ENCODE measurements at places on chromosomes 2 and 18.

DNA sequence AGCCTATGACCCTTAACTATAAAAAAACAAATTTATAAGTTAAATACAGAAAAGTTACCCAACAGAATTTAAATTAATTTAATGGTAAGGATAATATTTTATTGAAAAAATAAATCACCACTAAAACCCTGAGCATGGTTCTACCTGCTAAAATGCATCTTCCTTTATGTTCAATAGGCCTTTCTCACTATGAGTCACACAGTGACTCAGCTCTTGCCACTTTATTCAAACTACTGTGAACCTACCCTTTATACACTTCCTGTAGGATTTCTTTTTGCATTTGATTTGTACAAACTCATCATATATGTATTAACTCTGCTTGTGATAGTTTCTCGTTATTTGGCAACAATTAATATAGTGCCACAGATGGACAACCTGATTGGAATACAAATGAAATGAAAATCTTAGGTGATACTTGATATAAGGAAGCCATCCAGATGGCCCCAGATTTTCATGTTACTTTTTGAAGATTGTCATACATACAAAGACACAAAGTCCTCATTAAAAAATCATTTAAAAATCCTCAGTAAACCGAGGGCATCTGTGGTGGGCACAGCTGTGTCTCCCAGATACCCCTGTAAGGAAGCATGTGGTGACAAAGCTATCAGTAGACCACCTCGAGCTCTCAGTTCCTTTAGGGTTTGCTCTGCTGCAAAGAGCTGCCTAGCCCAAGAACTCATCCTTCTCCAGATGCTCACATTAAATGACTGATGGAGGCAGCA lies 55.2 kb upstream of the COBLL1 start:
- no peak for DNase-seq

DNA sequence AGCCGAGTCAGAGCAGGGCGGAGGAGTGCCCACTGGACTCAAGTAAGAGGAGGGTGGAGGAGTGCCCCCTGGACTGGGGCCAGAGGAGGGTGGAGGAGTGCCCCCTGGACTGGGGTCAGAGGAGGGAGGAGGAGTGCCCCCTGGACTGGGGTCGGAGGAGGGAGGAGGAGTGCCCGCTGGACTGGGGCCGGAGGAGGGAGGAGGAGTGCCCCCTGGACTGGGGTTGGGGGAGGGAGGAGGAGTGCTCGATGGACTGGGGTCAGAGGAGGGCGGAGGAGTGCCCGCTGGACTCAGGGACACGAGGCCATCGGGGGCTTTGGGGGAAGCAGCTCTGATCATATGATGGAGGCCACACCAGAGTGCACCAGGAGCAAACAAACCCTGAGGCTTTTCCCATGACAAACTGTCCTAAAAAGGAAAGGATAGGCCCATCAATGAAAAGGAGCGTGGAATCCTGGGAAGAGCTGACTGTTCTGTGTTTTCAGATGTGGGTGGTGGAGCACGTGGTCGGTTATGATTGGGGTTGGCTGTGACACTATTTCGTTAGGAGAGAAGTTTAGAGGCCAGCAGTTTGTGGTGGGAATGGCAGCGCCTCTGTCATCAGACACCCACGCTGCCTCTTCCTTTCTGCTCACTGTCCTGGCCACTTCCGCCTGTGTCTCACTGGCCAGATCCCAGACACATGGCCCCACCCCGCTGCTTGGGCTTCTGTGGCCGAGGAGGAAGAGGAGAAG lies 24.5 kb upstream of the HPCAL1 start:
- no peak for DNase-seq

DNA sequence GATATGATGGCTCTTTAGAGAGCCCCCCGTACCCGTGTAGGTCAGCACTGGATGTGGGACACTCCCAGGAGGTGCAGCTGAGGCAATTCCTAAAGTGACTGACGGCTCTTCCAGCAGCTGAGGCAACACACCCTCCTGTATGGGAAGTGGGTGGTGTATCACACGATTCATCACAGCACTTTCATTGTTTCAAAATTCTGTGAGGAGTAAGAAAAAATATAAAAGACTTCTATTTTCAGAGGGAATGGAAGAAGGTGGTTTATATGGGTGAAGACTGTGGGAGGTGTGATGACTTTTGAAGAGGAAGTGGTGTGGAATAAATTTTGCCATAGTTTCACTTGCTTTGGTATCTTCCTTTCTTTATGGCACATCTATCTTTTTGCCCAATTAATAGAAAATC lies 22.3 kb downstream of the QPCT start:
- no peak for DNase-seq

- DNase-seq = no peak
These were observed 18.1 kb downstream of the CCNT2 start for GRCh38 chr2:134936691-134937090.

- no peak for DNase-seq
These were observed 740.7 kb downstream of the DPP10 start for GRCh38 chr2:115183144-115183543.

GRCh38 chr18:38575648-38576047 lies 1010.0 kb upstream of the CELF4 start:
- no peak for DNase-seq

GRCh38 chr18:34528177-34528576 lies 181.9 kb upstream of the DTNA start:
- no peak for DNase-seq

DNA sequence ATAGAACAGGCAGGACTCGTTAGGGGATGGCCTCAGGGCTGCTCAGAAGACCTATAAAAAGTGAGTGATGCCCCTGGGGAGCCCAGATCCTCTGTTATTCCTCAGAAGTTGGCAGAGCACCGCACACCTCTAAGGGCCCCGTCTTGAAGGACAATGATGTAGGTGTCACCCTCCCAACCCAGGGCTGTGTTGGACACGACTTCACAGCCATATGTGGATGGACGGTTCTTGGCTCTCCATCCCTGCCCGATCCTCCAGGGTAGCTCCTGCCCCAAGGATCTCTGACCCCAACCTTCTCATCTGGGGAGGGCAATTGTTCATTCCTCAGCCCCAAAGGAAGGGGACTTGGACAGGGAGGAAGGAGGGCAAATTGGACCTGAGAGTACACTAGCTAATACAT lies 246.1 kb downstream of the DYSF start:
- no peak for DNase-seq

DNA sequence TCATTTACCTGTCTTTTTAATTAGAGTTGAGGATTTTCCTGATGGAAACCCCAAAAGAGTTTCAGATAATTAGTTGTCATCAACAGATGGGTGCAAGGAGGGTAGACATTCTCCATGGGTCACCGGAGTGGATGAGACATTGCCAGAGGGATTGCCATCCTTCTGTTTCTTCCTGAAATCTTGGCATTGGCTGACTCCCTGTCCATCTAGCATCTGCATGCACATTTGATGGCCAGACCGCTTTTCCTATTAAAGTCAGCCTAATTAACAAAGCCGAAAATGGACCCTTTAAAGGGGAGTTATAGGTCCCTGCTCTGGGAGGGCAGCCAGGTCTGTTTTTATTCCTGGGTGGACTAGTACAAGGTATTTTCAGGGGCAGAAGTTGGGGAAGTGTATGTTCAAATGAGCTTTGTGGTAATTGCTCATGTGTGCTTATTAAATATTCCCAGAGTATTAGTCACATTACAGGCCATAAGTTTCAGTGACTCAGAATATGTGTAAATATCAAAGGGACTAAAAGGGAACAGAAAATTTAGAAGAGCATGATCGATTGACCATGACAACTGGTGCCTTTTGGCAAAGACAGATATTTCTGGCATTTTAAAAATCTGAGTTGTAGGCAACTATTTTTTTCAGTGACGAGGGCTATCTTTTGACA lies 209.8 kb downstream of the PHLPP1 start:
- DNase-seq = peak; percentile 45

- DNase-seq = no peak
These were observed 91.9 kb upstream of the CAVIN2 start for GRCh38 chr2:191938779-191939178.

DNA sequence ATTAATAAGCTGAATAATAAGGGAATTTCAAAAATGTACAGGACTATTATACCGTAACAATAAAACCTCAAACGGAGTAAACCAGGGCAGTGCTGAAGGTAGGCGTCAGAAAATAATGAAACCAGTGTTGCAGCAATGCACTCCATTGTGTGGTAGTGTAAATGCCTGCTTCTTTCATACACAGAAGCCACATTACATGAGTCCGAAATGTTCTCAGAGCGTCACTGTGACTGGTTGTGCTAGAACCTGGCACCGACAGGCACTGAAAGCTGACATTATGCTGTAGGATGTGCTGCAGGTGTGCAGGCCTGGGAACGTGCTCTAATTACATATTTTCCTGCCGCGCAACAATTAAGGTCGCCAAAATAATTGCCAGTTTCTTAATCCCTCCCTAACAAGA lies 53.3 kb downstream of the ZEB2 start:
- DNase-seq = no peak

DNA sequence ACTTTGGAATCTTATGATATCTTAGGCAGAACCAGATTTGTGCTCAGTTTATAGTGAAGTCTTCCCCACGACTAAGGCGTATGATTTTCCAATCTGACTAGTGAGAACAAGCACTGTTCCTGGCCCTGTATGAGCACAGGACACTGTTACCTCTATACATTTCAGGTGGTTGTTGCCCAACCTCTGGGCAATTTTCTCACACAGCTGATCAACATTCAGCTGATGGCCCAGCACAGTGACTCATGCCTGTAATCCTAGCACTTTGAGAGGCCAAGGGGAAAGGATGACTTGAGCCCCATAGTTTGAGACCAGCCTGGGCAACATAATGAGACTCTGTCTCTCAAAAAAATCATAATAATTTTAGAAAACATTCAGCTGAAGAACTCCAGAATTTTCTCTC lies 119.5 kb downstream of the ASXL3 start:
- no peak for DNase-seq

DNA sequence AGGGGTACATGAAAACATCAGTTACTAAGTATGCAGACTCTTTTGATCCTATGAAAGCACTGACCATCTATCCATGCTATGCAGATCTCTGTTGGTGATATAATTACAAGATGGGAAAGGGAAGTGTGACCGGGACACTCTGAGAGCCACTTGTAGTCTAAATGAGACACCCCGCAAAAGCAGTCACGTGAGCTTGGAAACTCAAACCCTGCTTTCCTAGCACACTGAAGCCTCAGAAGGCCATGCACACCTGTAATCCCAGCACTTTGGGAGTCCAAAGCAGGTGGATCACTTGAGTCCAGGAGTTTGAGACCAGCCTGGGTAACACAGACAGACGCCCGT lies 137.5 kb downstream of the INO80D start:
- no peak for DNase-seq

GRCh38 chr2:237529452-237530402 lies 36.6 kb upstream of the PRLH start:
- DNase-seq = no peak

- DNase-seq = no peak
These were observed 21.1 kb downstream of the BABAM2 start for GRCh38 chr2:27911458-27912210.

DNA sequence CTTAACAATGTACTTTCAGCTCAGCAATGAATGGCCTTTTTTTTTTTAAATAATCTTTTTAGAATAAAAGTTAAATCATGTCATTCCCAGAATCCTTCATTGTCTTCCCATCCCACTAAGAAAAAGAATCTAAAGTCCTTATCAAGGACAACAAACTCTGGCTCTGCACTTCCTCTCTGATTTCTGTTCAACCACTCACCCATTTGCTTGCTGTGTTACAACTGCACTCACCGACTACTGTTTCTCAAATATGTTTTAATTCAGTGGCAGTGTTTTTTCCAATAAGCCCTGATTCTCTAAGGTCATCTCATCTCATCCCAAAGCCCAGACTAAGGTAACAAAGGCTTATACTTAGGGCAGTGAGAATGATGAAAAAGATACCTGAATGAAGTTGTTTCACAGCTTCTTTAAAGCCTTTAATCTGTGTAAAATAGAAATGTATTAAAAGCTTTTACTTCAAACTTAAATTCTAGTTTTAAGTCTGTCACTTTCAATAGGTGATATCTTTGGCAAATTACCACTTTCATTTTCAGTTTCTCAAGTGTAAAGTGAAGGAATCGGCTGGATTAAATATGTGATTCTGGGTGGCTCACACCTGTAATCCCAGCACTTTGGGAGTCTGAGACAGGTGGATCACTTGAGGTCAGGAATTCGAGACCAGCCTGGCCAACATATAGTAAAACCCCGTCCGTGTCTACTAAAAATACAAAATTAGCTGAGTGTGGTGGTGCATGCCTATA lies 87.6 kb downstream of the RBBP8 start:
- DNase-seq = no peak

DNA sequence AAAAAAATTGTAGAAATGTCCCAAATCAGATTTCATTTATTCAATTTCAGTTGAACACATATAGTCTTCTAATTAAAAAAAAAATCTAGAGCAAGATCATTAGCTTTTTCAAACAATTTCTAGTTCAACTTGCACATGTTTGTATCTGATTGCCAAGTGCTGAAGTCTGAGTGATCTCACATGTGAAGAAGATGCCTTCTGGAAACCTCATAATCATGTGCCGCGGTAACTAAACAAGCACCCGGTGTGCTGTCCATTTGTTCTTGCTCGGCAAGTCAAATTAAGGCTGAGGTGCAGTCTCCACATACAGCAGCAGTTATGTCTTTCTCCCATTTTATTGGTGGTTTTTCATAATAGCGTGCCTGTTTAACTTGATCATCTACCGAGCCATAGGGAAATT lies 18.7 kb downstream of the CABLES1 start:
- DNase-seq = no peak

- no peak for DNase-seq
These were observed 288.2 kb upstream of the CHST9 start for GRCh38 chr18:27473318-27473717.

DNA sequence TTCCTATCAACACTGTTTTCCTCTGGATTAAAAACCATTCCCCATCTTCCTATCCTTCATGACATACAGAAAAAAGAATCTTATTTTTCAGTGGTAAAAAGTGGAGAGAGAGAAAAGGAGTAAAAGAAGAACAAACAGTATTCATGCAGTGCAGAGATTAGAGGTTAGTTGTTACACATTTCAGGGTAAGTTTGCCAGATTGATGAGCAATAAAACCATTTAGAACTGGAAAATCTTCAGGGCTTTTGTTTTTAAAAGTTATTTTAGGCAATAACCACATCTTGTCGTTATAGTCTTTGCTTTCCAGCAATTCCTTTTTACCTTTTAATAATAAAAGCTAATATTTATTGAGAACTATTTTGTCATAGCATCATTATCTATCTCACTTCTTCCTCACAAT lies 104.5 kb downstream of the GPD2 start:
- DNase-seq = no peak

DNA sequence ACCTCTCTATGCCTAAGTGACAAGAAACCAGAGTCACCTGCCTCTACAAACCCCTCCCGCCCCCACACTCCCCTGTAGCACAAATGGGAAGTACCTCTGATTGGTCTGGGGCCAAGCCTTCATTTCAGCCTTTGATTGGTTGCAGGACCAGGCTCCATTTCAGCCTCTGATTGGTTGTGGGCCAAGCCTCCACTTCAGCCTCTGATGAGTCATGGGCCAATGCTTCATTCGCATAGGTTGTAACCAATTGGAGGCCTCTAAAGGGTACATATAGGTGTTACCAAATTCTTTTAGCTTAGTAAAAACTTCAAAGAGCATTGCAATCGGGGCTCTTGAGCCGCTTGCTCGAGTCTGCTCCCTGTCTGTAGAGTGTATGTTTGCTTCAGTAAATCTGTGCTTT lies 25.0 kb downstream of the CCDC102B start:
- no peak for DNase-seq

- no peak for DNase-seq
These were observed 41.4 kb downstream of the DDX18 start for GRCh38 chr2:117855886-117856285.

GRCh38 chr2:57878171-57878865 lies 168.3 kb upstream of the VRK2 start:
- no peak for DNase-seq
